A549 treated with AZD2906 at 1 μM for 4 hours (cell line): ENCODE measurements at places on chromosomes 1 and 21. TPM values are rescaled to one million over a fixed set of nuclear protein-coding genes. Genes with fewer than 3 reads are reported as not detected.

LORICRIN gene
- 0.06 TPM in 1 of 5 replicates, not detected in the others for total RNA-seq

TMPRSS15 gene
- not detected in 5 replicates for total RNA-seq

PKN2 gene
- total RNA-seq, result 9.9 to 16.1 TPM (median 12.8 TPM) in 5 replicates

DNTTIP2 gene
- total RNA-seq, result 34.9 to 43.2 TPM (median 36.9 TPM) in 5 replicates

DENND2D gene
- 0.93 to 1.4 TPM (median 1.3 TPM) in 5 replicates for total RNA-seq

TSSK3 gene
- total RNA-seq, result 0.29 TPM in 1 of 5 replicates, not detected in the others

CD247 gene
- 0.36 to 0.86 TPM (median 0.64 TPM) in 5 replicates for total RNA-seq

PTPN7 gene
- total RNA-seq, result 0.05 TPM in 1 of 5 replicates, not detected in the others

PDPN gene
- 0.10 TPM in 1 of 5 replicates, not detected in the others for total RNA-seq

GBP2 gene
- total RNA-seq, result 0.59 to 1.3 TPM (median 0.65 TPM) in 5 replicates

FAM177B gene
- not detected in 5 replicates for total RNA-seq

OR2L2 gene
- not detected in 5 replicates for total RNA-seq

TCHH gene
- total RNA-seq, result 0.23 to 0.28 TPM (median 0.25 TPM) in 5 replicates

PGBD5 gene
- 0.23 to 0.52 TPM (median 0.34 TPM) in 5 replicates for total RNA-seq

DYRK3 gene
- 9.1 to 13.2 TPM (median 9.4 TPM) in 5 replicates for total RNA-seq

OR2T2 gene
- total RNA-seq, result not detected in 5 replicates

PUSL1 gene
- total RNA-seq, result 15.8 to 25.3 TPM (median 23.7 TPM) in 5 replicates

CYP4X1 gene
- 0.03 to 0.26 TPM (median 0.05 TPM) in 3 of 5 replicates, not detected in the others for total RNA-seq

NRDC gene
- 66.6 to 72.3 TPM (median 70.4 TPM) in 5 replicates for total RNA-seq

GPR153 gene
- total RNA-seq, result 4.8 to 7.7 TPM (median 7.4 TPM) in 5 replicates

NBPF20 gene
- 2.7 to 3.4 TPM (median 2.8 TPM) in 5 replicates for total RNA-seq

MROH9 gene
- total RNA-seq, result not detected in 5 replicates

DNAI4 gene
- total RNA-seq, result 0.22 to 1.1 TPM (median 0.34 TPM) in 5 replicates

SH3GLB1 gene
- total RNA-seq, result 33.3 to 37.6 TPM (median 36.7 TPM) in 5 replicates

CLDN14 gene
- total RNA-seq, result 0.07 TPM in 1 of 5 replicates, not detected in the others

KCNK1 gene
- total RNA-seq, result 16.6 to 24.7 TPM (median 20.6 TPM) in 5 replicates

USP16 gene
- 19.7 to 26.6 TPM (median 20.0 TPM) in 5 replicates for total RNA-seq

PRKCZ gene
- total RNA-seq, result 8.0 to 10.9 TPM (median 9.2 TPM) in 5 replicates

CLIC4 gene
- 44.4 to 64.1 TPM (median 57.3 TPM) in 5 replicates for total RNA-seq

CD53 gene
- not detected in 5 replicates for total RNA-seq

TFF2 gene
- total RNA-seq, result not detected in 5 replicates

MANEAL gene
- total RNA-seq, result 21.2 to 26.5 TPM (median 25.0 TPM) in 5 replicates
